Activated CD8-positive, alpha-beta memory T cell treated with anti-CD3 and anti-CD28 coated beads, Interleukin-2, amount 10 ng/mL, durations not matched to agents 7 days and 5 days (primary cell): ENCODE measurements at places on chromosomes 3 and 15. TPM values are rescaled to one million over a fixed set of nuclear protein-coding genes. Genes with fewer than 3 reads are reported as not detected.

GRCh38 chr3:119148493-119149180 lies 2.7 kb downstream of the TEX55 start:
- peaks cover 13% of the 10 kb centered on the region for H3K27me3 ChIP-seq
- no peak overlapping the region for H3K4me3 ChIP-seq
- no peak overlapping the region for H3K27ac ChIP-seq
- no peak for DNase-seq
- no peaks in the 10 kb centered on the region for H3K36me3 ChIP-seq

DNA sequence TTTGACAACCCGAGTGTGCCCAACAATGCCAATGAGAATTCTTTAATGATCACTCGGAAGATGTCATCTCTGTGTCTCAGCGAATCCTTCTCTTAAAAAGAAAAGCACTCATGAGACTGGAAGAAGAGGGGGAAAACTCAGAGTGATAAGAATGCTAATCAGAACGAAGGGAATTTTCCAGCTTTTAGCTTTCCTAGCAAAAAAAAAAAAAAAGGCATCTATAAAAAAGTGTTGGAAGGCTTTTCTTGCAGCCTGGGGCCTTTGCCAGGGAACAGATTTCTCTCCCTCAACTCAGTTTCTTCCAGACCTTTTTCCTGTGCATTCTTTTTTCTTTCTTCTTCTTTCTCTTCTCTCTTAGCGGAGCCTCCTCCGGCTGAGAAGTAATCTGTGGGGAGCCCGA lies 80.5 kb upstream of the NEO1 start:
- no peaks in the 10 kb centered on the region for H3K36me3 ChIP-seq
- DNase-seq, result no peak
- H3K4me1 ChIP-seq, result no peaks in the 10 kb centered on the region
- H3K4me3 ChIP-seq, result no peak overlapping the region
- peaks cover 41% of the 10 kb centered on the region for H3K27me3 ChIP-seq

- no peaks in the 10 kb centered on the region for H3K27me3 ChIP-seq
- peak overlapping the region; percentile 62 for H3K4me3 ChIP-seq
- peak; percentile 88 for DNase-seq
- peak overlapping the region; percentile 93 for H3K27ac ChIP-seq
- H3K4me1 ChIP-seq, result peaks cover 55% of the 10 kb centered on the region
- peaks cover 13% of the 10 kb centered on the region for H3K36me3 ChIP-seq
These were observed 67.7 kb downstream of the SLC30A4 start for GRCh38 chr15:45454814-45455213.

DNA sequence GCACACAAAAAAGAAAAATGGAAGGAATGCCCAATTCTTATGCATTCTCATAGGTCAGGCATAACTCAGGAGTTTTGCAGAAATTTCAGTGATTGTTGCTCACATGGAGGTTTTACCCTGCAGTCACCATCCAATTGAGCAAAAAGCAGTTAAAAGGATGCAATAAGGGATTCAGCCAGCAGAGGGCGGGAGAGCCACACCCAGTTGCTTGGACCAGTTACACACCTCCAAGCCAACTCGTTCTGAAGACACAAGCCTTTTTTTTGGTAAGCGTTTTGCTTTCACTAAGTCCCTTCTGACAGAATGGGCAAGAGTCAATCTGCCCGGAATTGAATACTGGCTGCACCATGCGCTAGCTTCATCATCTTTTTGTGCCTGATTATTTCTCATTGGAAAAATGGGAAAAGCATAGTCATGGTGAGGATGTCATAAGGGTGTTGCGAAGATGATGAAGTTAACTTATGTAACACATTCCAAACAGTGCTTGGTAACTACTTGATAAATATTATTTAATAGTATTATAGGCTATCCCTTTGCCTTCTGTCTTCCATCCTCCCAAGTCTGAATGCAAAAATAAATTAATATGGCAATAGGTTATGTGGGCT lies 154.4 kb upstream of the SGO1 start:
- no peak overlapping the region for H3K4me3 ChIP-seq
- H3K4me1 ChIP-seq, result peaks cover 2% of the 10 kb centered on the region
- no peaks in the 10 kb centered on the region for H3K36me3 ChIP-seq
- H3K27ac ChIP-seq, result no peak overlapping the region
- peak; percentile 77 for DNase-seq
- no peaks in the 10 kb centered on the region for H3K27me3 ChIP-seq

- H3K27me3 ChIP-seq, result peaks cover 17% of the 10 kb centered on the region
- H3K4me3 ChIP-seq, result no peak overlapping the region
- H3K36me3 ChIP-seq, result no peaks in the 10 kb centered on the region
- no peak overlapping the region for H3K27ac ChIP-seq
- peaks cover 3% of the 10 kb centered on the region for H3K4me1 ChIP-seq
These were observed 90.1 kb downstream of the PCSK6 start for GRCh38 chr15:101399431-101399830.

- H3K36me3 ChIP-seq, result peaks cover 3% of the 10 kb centered on the region
- H3K27ac ChIP-seq, result no peak overlapping the region
- no peak for DNase-seq
- no peaks in the 10 kb centered on the region for H3K27me3 ChIP-seq
- H3K4me3 ChIP-seq, result no peak overlapping the region
These were observed 259.2 kb downstream of the GBE1 start for GRCh38 chr3:81502236-81502635.

DNA sequence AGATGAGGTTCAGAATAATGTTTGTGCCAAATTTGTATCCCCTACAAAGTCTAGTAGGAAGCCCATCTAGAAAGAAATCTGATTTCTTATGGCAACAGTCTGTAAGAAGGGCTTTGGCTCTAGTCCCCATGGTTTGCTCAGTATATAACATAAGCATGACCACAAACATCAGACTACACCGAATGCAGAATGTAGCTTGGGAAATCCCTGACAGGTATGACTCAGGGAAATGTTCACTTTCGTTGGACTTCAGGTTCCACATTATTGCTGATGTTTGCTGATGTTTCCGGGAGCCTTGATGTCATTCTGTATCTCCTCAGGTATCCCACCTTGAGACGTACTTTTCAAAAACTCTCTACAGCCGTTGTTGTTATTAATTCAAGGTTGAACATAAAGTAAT lies 304.4 kb upstream of the TGFBR2 start:
- H3K4me1 ChIP-seq, result peaks cover 2% of the 10 kb centered on the region
- H3K27me3 ChIP-seq, result peaks cover 5% of the 10 kb centered on the region
- no peak overlapping the region for H3K4me3 ChIP-seq
- no peak for DNase-seq
- peaks cover 9% of the 10 kb centered on the region for H3K36me3 ChIP-seq
- no peak overlapping the region for H3K27ac ChIP-seq

DNA sequence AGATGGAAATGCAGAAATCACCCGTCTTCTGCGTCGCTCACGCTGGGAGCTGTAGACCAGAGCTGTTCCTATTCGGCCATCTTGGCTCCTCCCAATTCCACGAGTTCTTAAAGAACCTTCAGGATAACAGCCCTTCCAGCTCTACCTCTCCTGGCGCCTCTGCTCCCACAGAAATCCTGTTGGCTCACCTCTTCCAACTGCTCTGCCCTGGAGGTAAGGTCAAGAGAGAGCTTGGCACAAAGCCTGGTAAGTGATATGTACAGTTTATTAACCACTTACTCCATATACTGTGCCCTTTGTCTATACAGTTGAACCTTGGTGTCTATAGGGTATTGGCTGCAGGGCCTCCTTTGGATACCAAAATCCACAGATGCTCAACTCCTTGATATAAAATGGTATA lies 17.8 kb upstream of the FGF12 start:
- H3K27ac ChIP-seq, result no peak overlapping the region
- no peaks in the 10 kb centered on the region for H3K36me3 ChIP-seq
- no peaks in the 10 kb centered on the region for H3K27me3 ChIP-seq

GRCh38 chr3:177725165-177725564 lies 527.9 kb upstream of the TBL1XR1 start:
- H3K4me1 ChIP-seq, result peaks cover 9% of the 10 kb centered on the region
- no peak for DNase-seq
- no peaks in the 10 kb centered on the region for H3K27me3 ChIP-seq
- H3K4me3 ChIP-seq, result no peak overlapping the region
- peaks cover 2% of the 10 kb centered on the region for H3K36me3 ChIP-seq
- no peak overlapping the region for H3K27ac ChIP-seq

DNA sequence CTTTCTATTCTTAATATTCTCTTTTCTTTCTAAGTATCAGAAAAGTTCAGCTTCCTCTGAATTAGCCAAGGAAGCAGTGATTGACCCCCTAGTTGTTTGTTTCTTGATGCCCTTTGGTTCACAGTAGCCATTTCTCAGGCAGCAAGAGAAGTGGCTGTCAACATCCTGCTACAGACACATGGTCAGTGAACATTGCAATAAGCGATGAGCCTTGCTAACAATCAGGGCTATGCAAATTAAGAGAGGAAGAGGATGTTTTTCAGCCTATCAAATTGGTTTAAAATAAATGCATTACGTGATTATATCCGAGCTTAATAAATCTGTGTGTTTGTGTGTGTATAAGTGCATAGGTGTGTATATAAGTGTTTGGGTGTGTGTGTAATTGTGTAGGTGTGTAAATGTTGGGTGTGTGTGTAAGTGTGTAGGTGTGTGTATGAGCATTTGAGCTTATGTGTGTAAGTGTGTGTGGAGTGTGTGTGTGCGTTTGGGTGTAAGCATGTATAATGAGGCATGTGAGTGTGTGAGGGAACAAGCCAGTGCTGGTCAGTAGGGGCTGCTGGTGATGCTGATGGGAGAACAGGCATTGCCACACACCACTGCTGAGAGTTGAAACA lies 78.1 kb upstream of the XCR1 start:
- no peaks in the 10 kb centered on the region for H3K27me3 ChIP-seq
- peaks cover 88% of the 10 kb centered on the region for H3K4me1 ChIP-seq
- no peak overlapping the region for H3K4me3 ChIP-seq
- H3K36me3 ChIP-seq, result peaks cover 25% of the 10 kb centered on the region
- no peak for DNase-seq
- peak overlapping the region; percentile 55 for H3K27ac ChIP-seq

DNA sequence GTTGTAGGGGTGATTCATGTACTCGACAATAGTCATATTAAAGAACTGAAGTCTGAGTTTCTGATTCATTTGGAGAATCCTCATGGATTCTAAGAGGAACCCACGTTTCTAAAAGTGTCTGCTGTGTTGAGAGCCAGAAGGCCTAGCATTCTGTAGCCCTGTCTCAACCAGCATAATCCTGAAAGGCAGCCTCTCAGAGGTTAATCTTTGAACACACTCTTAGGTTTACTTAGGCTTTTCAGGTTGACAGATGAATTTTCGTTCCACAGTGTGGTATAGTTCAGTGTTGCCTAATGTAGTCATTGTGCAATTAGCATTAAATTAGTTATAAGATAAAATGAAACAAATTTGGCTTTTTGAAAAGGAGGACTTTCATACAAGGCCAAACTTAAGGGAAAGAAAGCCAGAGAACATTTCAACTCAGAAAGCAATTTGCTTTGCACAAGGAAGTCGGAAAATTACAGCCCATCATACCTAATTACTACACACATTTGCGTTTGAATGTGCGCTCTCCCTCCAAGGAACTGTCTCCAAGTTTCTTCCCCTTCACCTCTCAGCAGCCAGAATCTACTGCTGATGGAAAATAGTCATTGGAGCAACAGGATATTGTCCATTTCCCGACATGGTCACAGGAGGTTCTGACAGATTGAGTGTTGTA lies 42.0 kb downstream of the AGBL1 start:
- H3K4me1 ChIP-seq, result no peaks in the 10 kb centered on the region
- no peak overlapping the region for H3K4me3 ChIP-seq
- no peak for DNase-seq
- H3K27ac ChIP-seq, result no peak overlapping the region
- H3K36me3 ChIP-seq, result no peaks in the 10 kb centered on the region

DNA sequence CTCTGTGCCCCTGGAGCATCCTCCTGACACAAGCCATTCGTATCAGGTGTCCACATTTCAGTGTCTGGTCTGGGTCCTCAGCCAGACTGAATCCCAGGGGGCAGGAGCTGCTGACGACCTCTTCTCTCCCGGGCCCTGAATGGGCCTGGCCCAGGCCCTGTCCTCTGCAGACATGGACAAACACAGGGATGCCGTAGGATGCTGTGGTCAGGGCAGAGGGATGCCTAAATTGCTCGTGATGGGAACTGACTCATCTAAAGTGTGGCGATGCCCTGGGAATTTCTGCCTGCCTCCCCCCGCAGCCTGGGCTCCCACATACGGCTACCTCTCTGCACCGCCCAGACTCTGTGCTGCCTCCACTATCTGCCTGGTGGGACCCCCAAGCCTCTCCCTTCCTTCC lies 58.5 kb upstream of the CTSH start:
- no peak overlapping the region for H3K27ac ChIP-seq
- H3K36me3 ChIP-seq, result no peaks in the 10 kb centered on the region
- H3K27me3 ChIP-seq, result peaks cover 3% of the 10 kb centered on the region
- no peak for DNase-seq
- peaks cover 13% of the 10 kb centered on the region for H3K4me1 ChIP-seq

DNA sequence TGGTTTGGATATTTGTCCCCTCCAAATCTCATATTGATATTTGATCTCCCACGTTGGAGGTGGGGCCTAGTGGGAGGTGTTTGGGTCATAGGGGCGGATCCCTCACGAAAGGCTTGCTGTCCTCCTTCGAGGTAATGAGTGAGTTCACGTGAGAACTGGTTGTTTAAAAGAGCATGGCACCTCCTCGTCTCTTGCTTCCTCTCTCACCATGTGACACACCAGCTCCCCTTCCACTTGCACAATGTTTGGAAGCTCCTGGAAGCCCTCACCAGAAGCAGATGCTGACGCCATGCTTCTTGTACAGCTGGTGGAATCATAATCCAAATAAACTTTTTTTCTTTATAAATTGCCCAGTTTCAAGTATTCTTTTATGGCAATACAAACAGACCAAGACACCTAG lies 38.6 kb downstream of the RFTN1 start:
- H3K36me3 ChIP-seq, result peaks cover 84% of the 10 kb centered on the region
- DNase-seq, result no peak
- peaks cover 41% of the 10 kb centered on the region for H3K4me1 ChIP-seq
- H3K27ac ChIP-seq, result no peak overlapping the region

DNA sequence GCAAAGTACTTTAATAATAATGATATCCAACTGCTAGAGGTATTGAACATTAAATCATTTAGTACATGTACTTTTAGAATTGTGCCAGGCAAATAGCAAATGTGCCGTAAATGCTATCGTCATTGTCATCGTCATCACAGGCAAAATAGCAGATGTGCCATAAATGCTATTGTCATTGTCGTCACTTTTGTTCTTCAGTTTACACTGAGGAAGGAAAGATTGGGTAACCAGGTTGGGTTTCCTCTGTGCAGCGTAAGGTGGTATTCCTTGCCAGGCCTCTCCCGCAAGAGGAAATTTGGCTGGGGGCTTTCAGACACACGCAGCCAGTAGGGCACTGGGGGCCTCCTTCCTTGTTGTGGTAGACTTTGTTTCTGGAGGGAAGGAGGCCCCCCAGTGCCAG lies 26.4 kb downstream of the ABHD17C start:
- no peak overlapping the region for H3K4me3 ChIP-seq
- no peaks in the 10 kb centered on the region for H3K36me3 ChIP-seq
- H3K4me1 ChIP-seq, result no peaks in the 10 kb centered on the region
- no peaks in the 10 kb centered on the region for H3K27me3 ChIP-seq

Gene ARHGAP31
- total RNA-seq, result 8.3 TPM

Gene ERICH6
- not detected for total RNA-seq

Gene ANKRD34C
- not detected for total RNA-seq

Gene HRG
- not detected for total RNA-seq

Gene BTLA
- total RNA-seq, result 17.1 TPM

Gene CSTA
- total RNA-seq, result not detected

Gene MYNN
- 16.9 TPM for total RNA-seq

Gene GPR160
- total RNA-seq, result 6.4 TPM

Gene NPRL2
- 45.3 TPM for total RNA-seq

Gene TMEM158
- 0.15 TPM for total RNA-seq

Gene SLC22A13
- total RNA-seq, result 0.47 TPM

Gene CSPG5
- total RNA-seq, result 0.21 TPM
